Immature natural killer cell (primary cell): ENCODE measurements at places on chromosomes 12 and 14. TPM values are rescaled to one million over a fixed set of nuclear protein-coding genes. Genes with fewer than 3 reads are reported as not detected.

The KERA gene
- polyA plus RNA-seq = not detected

The TMX1 gene
- 65.0 TPM for polyA plus RNA-seq

The RHOJ gene
- not detected for polyA plus RNA-seq

The TMEM63C gene
- polyA plus RNA-seq = not detected

The LRRC43 gene
- polyA plus RNA-seq = 3.2 TPM

The OTX2 gene
- not detected for polyA plus RNA-seq

The TAS2R42 gene
- not detected for polyA plus RNA-seq

The AQP2 gene
- polyA plus RNA-seq = not detected

The HOXC12 gene
- not detected for polyA plus RNA-seq

The REP15 gene
- polyA plus RNA-seq = not detected

The EXOC3L4 gene
- polyA plus RNA-seq = not detected

- H3K27ac ChIP-seq = peak overlapping the region; percentile 84
- H3K27me3 ChIP-seq = peaks cover 17% of the 10 kb centered on the region
- no peaks in the 10 kb centered on the region for H3K36me3 ChIP-seq
- peak overlapping the region; percentile 88 for H3K4me3 ChIP-seq
Measured at GRCh38 chr12:107320929-107321631, 227.7 kb upstream of the CRY1 start.

- no peak within 1 kb of the TSS for H3K4me3 ChIP-seq
- no peak within 1 kb of the TSS for H3K27ac ChIP-seq
- no peaks in the 10 kb centered on the region for H3K36me3 ChIP-seq
- H3K27me3 ChIP-seq = no peaks in the 10 kb centered on the region
Measured at GRCh38 chr12:40691913-40692764, at the start of gene CNTN1. Gene CNTN1 (plus strand): TSS chr12:40692439.

DNA sequence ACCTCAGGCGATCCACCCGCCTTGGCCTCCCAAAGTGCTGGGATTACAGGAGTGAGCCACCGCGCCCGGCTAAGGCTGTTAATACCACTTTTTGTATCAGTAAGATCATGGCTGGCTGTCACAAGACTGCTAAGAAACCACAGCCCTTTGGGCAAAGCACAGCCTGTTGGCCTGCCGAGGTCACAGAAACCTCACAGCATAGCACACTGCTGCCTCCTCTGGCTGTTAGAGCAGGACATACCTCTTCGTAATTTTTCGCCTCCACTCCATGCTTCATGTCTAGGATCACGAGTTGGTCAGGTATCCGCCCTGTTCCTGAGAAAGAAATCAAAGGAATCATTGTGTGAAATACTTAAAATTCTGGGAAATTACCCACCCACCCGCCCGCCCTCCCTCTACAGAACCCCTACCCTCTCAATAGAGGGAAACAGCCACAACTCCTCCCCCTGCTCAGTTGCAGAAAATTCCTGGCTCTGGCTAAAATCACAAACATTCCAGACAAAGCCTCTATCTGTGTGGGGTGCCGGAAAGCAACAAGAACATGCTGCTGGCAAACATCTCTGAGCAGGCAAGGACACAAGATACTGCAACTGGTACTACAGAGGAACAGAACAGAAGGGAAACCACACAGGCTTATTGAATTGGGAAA is 20.7 kb upstream of the NEK9 start:
- peaks cover 2% of the 10 kb centered on the region for H3K27me3 ChIP-seq
- peaks cover 14% of the 10 kb centered on the region for H3K36me3 ChIP-seq
- H3K27ac ChIP-seq = peak overlapping the region; percentile 92
- H3K4me1 ChIP-seq = peaks cover 58% of the 10 kb centered on the region
- peak overlapping the region; percentile 58 for H3K4me3 ChIP-seq

DNA sequence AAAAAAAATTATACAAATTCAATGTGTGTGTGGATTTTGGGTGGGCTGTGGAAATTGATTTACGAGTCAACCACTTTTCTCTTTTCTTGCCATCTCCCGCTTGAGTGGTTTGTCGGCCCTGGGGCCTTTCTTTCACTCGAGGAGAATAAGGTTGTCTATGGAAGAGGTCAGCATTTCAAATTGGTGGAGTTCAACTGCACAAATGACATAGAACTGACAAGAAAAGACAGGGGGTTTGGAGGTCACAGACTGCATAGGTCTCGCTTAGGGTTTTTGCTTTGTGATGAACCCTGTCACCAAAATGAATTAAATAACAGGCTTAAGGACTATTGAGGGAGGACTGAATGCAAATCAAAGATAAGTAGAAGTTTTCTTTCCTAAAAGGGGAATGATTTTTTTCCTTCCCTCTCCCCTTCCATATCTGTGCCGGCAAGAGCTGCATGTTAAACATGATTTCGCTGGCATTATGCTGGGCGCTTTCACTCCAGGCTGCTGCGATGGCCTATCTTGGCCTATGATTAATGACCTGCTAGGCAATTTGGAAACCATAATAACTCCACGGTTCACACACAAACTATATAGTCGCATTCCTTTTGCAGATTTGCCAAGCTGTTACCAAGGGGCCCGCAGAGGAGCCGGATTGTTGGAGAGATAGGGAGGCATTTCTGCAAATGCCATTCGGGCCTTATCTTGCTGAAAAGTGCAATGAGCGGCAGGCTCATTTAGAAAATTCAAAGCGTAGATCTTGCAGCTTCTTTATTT is 20.7 kb downstream of the ASCL1 start:
- no peaks in the 10 kb centered on the region for H3K27me3 ChIP-seq
- H3K27ac ChIP-seq = no peak overlapping the region
- no peak for DNase-seq
- H3K36me3 ChIP-seq = no peaks in the 10 kb centered on the region

DNA sequence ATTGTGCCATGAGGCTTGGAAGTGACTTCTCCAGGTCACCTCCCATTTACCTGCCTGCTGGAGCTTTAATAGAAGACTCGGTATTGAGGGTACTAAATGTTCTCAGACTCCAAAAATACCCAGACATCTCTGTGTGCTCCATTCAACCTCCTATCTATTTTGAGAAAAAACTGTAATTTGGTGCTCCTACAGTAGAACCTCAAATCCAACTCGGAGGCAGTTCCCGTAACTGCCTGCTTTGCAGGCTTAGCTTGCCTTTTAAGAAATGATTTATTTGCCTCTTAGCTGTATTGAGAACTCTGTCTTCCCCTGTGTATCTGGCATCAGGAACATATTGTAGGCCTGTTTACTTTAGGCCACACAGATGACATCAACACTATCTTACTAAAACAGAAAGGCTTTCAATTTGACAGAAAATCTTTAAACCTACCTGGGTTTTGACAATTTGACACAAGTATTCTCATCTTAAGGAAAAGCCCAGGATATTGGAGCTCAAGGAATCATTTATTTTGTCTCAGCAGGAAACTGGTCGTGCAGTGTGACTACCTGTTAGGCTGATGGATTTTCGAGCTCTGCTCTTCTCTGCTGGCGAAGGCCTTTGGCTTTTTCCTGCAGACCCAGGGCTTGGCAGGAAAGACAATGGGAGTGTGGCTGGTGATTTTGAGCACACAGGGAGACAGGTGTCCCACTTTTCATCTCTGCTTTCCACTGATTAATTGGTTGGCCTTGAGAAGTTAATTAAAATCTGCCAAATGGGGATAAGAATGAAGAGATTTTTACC is 314.8 kb downstream of the SNAPC1 start:
- H3K4me3 ChIP-seq = peak overlapping the region; percentile 77
- peak overlapping the region; percentile 94 for H3K27ac ChIP-seq
- H3K36me3 ChIP-seq = no peaks in the 10 kb centered on the region
- peaks cover 3% of the 10 kb centered on the region for H3K27me3 ChIP-seq
- no peak for DNase-seq

GRCh38 chr12:99736760-99737269 is 89.3 kb downstream of the GARIN6 start:
- H3K27me3 ChIP-seq = peaks cover 3% of the 10 kb centered on the region
- DNase-seq = no peak
- no peak overlapping the region for H3K27ac ChIP-seq
- H3K36me3 ChIP-seq = no peaks in the 10 kb centered on the region

DNA sequence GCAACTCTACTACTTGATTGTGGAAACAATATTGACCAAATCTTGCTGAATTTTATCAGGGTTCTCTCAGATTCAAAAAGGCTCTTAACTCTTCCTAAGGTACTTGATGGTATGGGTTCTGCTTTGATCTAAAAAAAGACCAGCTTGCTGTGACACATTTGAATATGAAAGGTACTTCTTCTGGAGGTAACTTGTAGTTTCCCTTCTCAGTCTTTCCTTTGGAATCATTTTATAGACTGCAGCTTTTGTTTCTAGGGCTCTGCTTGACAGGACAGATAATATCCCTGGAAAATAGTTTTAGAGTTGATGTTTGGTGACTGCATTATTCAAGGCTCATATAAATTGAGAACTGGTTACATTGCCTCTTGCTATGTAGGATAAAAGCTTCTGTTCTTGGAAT is 251.9 kb downstream of the FUT8 start:
- DNase-seq = no peak
- no peaks in the 10 kb centered on the region for H3K4me1 ChIP-seq
- H3K27ac ChIP-seq = no peak overlapping the region
- H3K4me3 ChIP-seq = no peak overlapping the region
- no peaks in the 10 kb centered on the region for H3K27me3 ChIP-seq
- H3K36me3 ChIP-seq = peaks cover 6% of the 10 kb centered on the region

- H3K27me3 ChIP-seq = peaks cover 2% of the 10 kb centered on the region
- no peak overlapping the region for H3K27ac ChIP-seq
- H3K4me3 ChIP-seq = no peak overlapping the region
- H3K36me3 ChIP-seq = no peaks in the 10 kb centered on the region
- no peak for DNase-seq
Measured at GRCh38 chr12:115149685-115150378, 465.9 kb upstream of the TBX3 start.

GRCh38 chr12:78035901-78036606 is 205.4 kb downstream of the NAV3 start:
- no peak overlapping the region for H3K27ac ChIP-seq
- no peaks in the 10 kb centered on the region for H3K36me3 ChIP-seq
- no peaks in the 10 kb centered on the region for H3K4me1 ChIP-seq

GRCh38 chr14:79442786-79443185 is 768.5 kb downstream of the DIO2 start:
- no peaks in the 10 kb centered on the region for H3K27me3 ChIP-seq
- no peak overlapping the region for H3K27ac ChIP-seq
- no peaks in the 10 kb centered on the region for H3K36me3 ChIP-seq
- DNase-seq = no peak
- no peak overlapping the region for H3K4me3 ChIP-seq

GRCh38 chr14:73267474-73267873 is 30.2 kb downstream of the PAPLN start:
- H3K4me1 ChIP-seq = peaks cover 22% of the 10 kb centered on the region
- no peak overlapping the region for H3K27ac ChIP-seq
- DNase-seq = no peak
- no peak overlapping the region for H3K4me3 ChIP-seq

- H3K27ac ChIP-seq = no peak overlapping the region
- no peaks in the 10 kb centered on the region for H3K27me3 ChIP-seq
- DNase-seq = no peak
- no peak overlapping the region for H3K4me3 ChIP-seq
- peaks cover 17% of the 10 kb centered on the region for H3K36me3 ChIP-seq
- no peaks in the 10 kb centered on the region for H3K4me1 ChIP-seq
Measured at GRCh38 chr12:54355104-54355815, 9.0 kb downstream of the GPR84 start.

DNA sequence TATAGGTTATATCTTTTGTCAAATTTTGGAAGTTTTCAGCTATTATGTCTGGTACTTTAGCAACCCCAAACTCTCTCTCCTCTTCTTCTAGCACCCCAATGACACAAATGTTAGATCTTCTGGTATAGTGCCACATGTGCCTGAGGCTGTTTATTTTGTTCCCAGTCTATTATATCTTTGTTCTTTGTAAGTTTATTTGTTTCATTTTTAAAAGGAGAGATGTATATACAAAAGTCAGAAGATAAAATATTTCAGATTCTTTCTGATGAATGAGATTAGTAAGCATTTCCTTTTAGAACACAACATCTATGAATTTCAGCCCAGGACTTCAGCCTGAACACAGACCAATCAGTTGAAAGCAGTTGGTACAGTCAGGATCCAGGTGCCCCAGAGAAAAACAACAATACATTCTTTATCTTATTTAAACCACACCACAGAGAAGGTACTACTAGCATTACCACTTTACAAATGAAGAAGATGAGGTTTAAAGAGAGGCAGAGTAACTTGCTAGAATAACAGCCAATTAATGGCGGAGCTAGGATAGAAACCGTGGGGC is 114.1 kb upstream of the BTG1 start:
- H3K27me3 ChIP-seq = peaks cover 7% of the 10 kb centered on the region
- no peaks in the 10 kb centered on the region for H3K4me1 ChIP-seq
- DNase-seq = no peak
- no peak overlapping the region for H3K4me3 ChIP-seq
- H3K36me3 ChIP-seq = no peaks in the 10 kb centered on the region
- no peak overlapping the region for H3K27ac ChIP-seq

- DNase-seq = no peak
- H3K36me3 ChIP-seq = no peaks in the 10 kb centered on the region
- no peak overlapping the region for H3K27ac ChIP-seq
- H3K4me1 ChIP-seq = no peaks in the 10 kb centered on the region
- H3K4me3 ChIP-seq = no peak overlapping the region
Measured at GRCh38 chr12:81440001-81440400, 319.1 kb downstream of the PPFIA2 start.

GRCh38 chr12:78700565-78700964 is 164.0 kb upstream of the SYT1 start:
- no peak for DNase-seq
- H3K4me1 ChIP-seq = no peaks in the 10 kb centered on the region
- H3K4me3 ChIP-seq = no peak overlapping the region
- no peaks in the 10 kb centered on the region for H3K27me3 ChIP-seq
- no peak overlapping the region for H3K27ac ChIP-seq

DNA sequence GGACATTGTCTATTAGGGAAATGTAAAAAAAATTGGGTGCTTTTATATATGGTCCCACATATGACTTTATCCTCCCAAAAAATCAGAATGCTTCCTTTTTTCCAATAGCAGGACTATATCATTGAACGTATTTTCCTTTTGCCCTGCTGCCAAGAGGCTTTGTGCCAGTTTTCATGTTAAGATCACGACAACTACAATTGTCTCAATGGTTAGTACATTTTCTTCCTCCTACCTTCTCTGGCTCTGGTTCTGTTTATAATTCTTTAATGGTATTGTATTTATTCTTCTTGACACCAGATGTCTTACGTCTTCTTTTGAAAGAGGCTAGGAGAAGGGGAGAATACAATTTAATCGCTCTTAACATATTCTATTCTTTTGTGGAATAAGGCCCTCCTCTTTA is 106.9 kb downstream of the ANO6 start:
- H3K27me3 ChIP-seq = no peaks in the 10 kb centered on the region
- no peak overlapping the region for H3K4me3 ChIP-seq
- H3K27ac ChIP-seq = no peak overlapping the region
- no peak for DNase-seq

- peaks cover 10% of the 10 kb centered on the region for H3K27me3 ChIP-seq
- no peaks in the 10 kb centered on the region for H3K36me3 ChIP-seq
- H3K27ac ChIP-seq = no peak overlapping the region
- DNase-seq = no peak
- H3K4me1 ChIP-seq = no peaks in the 10 kb centered on the region
Measured at GRCh38 chr12:120359128-120359527, 9.8 kb downstream of the MSI1 start.

DNA sequence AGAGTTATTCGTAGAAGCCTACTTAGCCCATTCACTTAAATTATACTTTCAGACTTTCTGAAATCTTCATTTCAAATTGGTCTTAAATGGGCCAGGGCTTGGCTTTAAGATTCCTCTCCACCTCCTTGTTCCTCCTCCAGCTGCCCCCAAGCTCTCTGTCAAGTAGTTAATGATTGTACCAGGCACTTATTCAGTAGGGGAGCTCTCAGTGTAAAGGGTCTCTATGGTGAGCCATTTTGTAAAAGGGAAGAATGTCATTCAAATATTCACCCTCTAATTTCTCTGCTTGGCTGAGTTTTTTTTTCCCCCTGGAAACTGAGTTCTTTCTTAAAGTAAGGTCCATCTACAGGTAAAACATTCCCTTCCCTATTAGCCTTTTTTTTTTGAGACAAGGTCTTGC is 96.6 kb downstream of the SUDS3 start:
- H3K27me3 ChIP-seq = peaks cover 7% of the 10 kb centered on the region
- no peak overlapping the region for H3K27ac ChIP-seq
- no peaks in the 10 kb centered on the region for H3K4me1 ChIP-seq
- no peak overlapping the region for H3K4me3 ChIP-seq
